ENCODE measurements at places on chromosomes 7 and 10.

DNA sequence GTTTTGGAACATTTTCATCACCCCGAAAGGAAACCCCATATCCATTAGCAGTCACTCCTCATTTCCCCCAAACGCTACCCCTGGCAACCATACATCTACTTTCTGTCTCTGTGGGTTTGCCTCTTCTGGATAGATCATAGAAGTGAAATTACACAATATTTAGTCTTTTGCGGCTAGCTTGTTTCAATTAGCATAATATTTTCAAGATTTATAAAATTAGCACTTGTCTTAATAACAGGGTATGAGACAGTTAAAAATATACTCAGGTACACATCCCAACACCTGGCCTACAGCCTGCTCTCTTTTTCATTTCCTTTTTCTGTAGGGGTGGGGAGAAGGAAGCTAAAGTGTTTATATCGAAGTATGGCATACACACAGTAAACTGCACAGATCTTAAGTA, 81.4 kb upstream of the LRGUK start:
- no peak for DNase-seq

DNA sequence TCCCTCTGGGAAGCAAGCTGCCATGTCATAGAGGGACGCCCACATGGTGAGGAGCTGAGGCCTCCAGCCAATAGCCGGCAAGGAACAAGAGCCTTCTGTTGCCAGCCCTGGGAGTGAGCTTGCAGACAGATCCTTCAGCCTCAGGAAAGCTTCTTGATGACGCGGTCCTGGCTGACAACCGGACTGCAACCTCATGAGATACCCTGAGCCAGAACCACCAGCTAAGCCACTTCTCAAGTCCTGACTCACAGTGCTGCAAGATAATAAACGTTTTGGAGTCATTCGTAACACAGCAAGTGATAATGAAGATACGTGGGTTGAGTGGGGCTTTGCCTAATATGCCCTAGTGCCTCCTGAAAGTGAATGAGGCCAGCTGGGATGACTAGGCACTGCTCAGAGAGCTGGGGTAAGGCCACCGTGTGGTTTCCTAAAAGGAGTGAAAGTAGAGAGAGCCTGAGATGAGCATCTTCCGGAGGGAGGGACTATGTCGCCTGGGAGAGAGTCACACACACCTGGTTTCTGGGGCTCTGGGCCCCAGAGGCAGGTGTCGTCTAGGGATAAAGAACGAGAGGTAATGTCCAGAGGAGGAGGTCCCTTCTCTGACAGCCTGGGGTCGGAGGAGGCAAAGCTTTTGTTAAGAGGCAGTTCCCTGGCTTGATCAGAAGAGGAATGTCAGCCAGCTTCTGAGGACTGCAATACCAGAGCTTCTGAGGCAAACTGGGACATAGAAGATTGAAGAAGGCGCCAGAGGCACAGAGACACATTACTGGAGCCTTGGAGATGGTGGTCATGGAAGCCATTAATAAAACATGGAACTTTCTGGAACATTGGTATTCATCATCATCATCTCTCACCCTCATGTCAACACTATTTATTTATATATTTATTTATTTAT, 53.6 kb downstream of the PYROXD2 start:
- DNase-seq = no peak

- no peak for DNase-seq
Observed at GRCh38 chr10:124146483-124146882, 53.1 kb upstream of the CHST15 start.

DNA sequence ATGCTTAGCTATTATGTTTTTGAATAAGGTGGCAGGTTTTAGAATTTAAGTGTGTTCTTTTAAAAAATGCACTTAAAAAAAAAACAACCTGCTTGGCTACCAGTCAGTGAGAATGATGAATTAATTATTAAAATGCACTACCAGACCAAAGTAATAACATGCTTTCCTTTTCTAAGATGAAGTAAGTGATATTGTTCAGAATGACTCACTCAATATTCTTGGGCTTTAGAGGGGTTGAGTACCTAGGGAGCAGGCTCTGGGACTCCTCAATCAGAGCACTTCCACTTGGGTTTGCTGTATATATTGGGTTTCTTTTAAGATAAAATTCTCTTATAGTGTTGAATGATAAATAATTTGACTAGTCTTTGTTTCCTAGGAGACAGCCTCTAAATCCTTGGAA, 8.6 kb downstream of the STAM start:
- DNase-seq = no peak

GRCh38 chr10:113480851-113481502, 71.9 kb upstream of the HABP2 start:
- no peak for DNase-seq

DNA sequence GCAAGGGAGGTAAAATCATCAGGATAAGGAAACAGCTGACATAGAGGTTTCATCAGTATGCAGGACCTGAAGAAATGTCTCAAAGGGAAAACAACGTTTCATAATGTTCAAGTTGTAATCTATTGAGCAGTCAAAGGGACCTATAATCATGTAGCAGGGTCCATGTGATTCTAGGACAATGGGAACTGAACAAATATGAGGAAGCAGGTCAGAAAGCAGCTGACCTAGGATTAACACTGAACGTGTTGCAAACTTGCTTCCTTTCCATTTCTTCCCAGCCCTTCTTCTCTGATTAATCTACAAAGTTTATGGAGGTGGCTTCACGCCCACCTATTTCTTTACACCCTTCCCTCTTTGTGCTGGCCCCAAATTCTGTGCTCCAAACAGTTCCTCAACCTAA, 256.9 kb upstream of the AKR1E2 start:
- no peak for DNase-seq

GRCh38 chr7:106041140-106041717, 70.9 kb downstream of the SYPL1 start:
- no peak for DNase-seq

GRCh38 chr7:134787064-134787463, 7.6 kb downstream of the CALD1 start:
- DNase-seq = no peak

DNA sequence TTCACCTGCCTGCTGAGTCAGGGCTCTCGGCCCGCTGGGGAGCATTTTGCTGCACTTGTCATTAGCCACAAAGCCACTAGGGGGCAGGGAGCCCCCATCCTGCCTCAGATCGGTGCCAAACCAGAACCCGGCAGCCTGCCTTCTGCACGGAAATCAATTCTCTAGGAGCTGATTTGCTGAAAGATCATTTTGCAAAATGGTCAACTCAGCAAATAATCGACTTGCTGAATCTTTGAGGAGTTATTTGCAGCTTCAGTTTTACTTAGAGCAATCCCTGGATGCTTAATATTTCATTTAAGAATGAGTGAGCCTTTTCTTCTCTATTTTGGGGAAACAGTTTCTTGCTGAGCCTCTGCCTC, 1.7 kb upstream of the GIMAP8 start:
- DNase-seq = peak; percentile 69

DNA sequence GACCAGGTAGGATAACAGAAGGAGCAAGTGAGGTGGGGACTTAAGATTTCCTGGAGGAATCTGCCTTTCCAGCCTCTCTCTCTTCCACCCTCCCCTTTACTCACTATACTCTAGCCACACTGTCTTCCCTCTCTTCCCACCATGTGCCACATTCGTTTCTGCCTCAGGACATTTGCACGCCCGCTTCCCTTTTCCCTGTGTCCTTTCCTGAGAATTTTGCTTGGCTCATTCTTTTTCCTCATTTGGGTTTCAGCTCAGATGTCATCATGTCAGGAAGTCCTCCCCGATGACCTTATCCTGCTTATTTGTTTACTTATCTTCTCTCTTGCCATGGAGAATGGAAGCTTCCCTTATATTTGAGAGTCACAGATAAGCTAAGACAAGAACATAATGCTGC, 363.8 kb downstream of the PRPF18 start:
- no peak for DNase-seq

- no peak for DNase-seq
Observed at GRCh38 chr7:11163220-11163619, 189.5 kb downstream of the PHF14 start.

DNA sequence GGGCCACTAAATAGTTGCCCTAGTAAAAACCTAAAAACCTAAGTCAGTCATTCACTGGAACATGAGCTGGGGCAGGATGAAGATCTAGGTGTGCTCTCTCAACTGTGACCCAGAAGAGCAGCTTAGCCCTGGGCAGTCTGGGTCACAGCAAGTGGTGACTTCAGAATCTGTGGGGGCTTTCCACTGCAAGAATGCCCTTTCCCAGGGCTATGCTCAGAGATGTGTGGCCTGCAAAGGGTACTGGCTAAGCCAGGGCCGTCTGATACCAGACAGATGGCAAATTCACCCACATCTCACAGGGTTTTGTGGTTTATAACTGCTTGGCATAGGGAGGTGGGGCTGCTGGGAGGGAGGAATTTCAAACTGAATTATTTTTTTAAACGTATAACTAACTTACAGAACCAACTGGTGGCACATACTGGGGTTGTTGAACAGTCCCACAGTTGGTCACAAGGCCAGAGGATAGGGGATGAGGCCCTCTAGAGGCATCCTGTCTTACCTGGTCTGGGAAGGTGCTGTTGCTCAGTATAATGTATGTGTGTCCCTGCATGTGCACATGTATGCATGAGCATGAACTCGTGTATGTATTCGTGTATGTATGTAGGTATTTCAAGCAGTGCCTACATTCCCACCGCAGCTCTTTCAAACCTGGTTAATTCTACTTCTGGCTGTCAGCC, 63.2 kb downstream of the PRPF18 start:
- no peak for DNase-seq

GRCh38 chr10:119396008-119396708, 146.4 kb downstream of the RGS10 start:
- no peak for DNase-seq

DNA sequence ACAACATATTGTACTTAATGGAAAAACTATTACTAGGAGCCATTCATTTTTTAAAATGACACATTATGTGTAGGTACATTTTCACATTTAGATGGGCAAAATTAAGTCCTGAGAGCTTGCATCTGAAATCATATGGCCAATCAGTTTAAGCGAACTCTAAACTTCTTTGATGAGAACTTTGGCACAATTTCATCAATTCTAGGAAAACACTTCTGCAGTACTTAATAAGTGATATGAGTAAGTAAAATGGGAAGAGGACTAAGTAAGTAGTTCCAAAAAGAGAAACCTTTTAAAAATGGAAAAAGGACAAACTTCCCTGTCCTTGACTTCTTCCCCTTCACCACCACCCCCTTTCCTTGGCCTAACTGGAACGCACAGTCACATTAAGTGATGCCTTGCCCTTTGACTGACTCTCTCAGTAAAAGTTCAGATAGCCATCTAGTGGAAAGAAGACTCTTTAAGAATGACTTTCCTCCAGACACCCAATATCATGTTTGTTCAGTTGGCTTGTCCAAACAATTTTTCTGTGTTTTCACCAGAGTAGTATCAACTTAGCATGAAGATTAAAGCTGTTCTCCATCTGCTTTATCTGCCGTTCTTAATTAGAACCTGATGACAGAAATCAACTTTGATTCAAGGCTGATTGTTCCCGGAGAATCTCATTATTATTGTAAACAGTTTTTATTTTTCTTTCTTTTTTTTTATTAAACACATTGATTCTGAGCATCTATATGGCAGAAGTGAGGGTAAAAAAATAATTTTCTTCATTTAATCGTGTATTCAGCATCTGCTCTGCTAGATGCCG, 45.1 kb downstream of the CNNM2 start:
- no peak for DNase-seq

DNA sequence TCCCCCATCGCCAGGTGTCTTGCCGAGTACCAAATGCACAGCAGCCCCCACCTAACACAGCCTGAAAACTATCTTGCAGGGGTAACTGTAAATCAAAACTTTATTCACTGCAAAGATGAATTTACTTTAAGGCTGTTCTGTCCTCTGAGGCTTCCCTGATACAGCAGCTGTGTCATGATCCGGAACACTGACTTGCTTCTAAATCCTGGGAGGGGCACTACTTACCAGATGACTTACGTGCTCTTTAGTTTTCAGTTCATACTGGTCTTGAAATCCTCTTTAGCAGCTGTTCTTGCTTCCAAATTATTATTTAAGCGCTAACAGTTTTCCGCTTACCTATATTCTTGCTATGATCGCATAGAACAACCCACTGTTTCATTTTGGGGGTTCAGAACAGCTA, 4.9 kb downstream of the DYNC1I1 start:
- DNase-seq = no peak

DNA sequence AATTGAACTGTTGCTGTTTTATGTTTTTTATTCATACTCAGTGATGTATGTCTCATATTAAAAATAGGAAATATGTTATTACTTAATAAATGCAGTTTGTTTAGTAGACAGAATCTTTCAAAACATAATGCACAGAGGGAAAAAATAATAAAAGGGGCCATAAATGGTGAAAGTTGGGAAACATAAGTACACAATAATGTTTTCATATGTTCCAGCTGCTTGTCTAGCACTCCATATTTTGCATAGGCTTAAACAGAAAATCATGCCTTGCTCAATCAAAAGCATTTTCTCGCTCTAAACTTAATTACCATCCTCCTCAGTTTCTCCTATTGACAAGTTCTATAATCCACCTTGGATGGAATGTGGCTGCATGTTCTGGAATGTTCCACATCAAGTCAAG, 333.2 kb downstream of the PLXNA4 start:
- no peak for DNase-seq

- no peak for DNase-seq
Observed at GRCh38 chr7:95780665-95781064, 8.3 kb downstream of the DYNC1I1 start.

- no peak for DNase-seq
Observed at GRCh38 chr7:100540073-100540723, 1.2 kb downstream of the AGFG2 start.

GRCh38 chr10:62559481-62560200, 185.5 kb downstream of the ZNF365 start:
- no peak for DNase-seq

- DNase-seq = no peak
Observed at GRCh38 chr10:116690356-116691322, 51.7 kb downstream of the HSPA12A start.

DNA sequence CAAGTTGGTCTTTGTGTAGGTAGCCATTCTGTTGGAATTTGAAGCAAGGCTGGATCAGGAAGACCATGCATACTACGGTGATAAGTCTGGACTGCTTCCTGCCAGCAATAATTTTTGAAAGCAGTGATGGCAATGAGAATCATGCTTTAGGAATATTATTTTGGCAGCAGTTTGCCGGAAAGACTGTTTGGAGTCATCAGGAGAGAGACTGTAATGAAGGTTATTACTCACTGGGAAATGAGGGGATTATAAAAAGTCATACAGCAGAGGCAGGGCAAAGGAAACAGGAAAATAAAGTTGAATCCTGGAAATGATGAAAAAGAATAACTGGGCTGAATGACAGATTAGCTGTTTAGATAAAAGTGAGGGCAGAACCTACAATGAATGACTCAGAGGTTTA, 1136.8 kb upstream of the AUTS2 start:
- no peak for DNase-seq
